Stimulated activated memory B cell treated with anti-CD40 and anti-IgM and Interleukin-4, amounts not matched to agents 10 μg/mL and 1 μg/mL and 100 μg/mL, for 72 hours (primary cell): ENCODE measurements at places on chromosomes 16 and 17.
A peak's percentile ranks its signal among the peaks of the same experiment; 100 is the strongest.

GRCh38 chr16:78816499-78817195 lies 717.2 kb downstream of the WWOX start:
- ATAC-seq: no peak

GRCh38 chr17:74148446-74148845 lies 55.0 kb upstream of the RPL38 start:
- no peak for ATAC-seq

DNA sequence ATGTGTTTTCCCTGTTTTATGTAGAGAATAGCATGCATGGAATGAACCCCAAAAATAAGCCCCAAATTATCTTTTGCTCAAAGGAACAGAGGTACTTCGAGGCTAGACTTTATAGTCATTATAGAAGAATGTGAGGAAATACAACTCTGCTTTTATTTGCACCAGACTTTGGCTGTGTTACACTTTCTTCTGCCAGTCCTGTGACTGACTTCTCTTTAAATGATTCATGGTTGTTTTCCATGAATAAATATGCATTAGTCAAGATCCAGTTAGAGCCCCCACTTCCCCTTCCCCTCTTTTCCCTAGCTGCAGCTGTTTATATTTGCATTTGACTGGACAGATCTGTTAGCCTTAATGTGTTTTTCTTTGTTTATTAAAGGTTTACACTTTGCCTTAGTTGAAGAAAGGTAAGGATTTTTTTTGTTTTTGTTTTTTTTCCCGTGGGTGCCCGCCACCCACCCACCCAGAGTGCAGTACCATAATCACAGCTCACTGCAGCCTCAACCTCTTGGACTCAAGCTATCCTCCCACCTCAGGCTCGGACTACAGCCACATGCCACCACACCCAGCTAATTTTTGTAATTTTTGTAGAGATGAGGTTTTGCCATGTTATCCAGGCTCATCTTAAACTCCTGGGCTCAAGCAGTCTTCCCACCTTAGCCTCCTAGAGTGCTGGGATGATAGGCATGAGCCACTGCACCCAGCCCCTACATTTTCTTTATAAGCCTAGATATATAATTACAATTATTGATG lies 152.6 kb downstream of the CYB561 start:
- ATAC-seq: no peak

- ATAC-seq: no peak
These were observed 7.3 kb downstream of the CSF3 start for GRCh38 chr17:40022497-40022896.

DNA sequence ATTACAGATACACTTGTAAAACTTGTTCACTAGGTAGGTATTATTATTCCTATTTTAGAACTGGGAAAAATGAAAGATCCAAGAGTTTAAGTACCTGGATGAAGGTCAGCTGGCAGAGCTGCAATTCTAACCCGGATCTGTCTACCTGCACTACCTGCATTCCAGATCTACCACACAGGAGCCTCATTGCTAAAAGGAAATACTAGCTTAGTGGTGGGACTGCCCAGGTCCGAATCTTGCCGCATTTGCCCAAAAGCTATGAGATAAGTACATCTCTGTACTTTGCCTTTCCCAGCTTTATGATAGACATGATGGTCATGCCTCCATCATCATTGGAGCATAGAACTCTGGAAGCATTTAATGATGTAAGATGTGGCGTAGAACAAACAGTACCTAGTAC lies 36.8 kb upstream of the TEKT3 start:
- ATAC-seq: no peak

- ATAC-seq: no peak
These were observed 9.5 kb upstream of the ZNF750 start for GRCh38 chr17:82849076-82849945.

DNA sequence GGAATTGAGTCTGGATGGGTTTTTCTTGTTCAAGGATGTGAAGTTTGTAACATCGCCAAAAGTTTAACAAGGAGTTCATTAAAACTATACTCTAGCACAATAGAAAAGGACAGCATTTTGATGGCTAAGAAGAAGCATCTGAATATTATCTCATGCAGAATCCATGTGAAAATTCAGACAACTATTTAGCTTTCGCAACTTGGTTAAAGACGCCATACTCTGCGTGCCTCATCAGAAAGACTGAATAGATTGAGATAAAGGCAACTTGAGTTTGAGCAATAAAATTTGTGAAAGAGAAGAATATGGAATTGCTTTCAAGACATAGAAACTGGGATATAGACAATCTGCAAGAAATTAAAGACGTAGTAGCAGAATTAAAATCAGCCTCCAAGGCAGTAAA lies 151.1 kb upstream of the MYOCD start:
- no peak for ATAC-seq

DNA sequence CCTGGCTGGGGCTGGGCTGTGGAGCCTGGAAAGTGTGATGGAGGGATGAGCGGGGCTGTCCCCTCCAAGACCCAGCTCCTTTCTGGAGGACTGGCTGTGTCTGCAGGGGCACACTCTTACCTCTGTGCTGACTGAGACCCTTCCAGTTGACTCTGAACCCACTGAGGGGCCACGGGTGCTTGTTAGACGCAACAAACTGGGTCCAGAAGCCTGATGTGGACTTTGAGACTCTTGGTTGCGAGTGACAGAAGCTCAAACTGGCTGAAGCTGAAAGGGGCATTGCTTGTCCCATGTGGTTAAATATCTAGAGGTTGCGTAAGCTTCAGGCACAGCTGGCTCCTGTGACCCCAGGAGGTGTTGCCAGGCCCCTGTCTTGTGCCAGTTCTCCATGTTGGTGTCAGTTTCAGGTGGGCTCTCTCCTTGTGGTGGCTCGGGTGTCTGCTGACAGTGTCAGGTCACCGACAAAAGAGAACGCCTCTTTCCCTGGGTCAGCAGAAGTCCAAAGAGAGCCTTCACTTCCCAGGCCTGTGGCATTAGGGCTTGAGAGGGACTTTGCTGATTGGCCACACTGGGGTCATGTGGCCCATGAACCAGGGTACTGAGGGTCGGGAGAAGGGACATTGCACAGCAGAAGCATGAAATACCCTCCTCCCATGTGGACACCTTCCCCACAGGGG lies 16.7 kb downstream of the ADCY7 start:
- no peak for ATAC-seq

DNA sequence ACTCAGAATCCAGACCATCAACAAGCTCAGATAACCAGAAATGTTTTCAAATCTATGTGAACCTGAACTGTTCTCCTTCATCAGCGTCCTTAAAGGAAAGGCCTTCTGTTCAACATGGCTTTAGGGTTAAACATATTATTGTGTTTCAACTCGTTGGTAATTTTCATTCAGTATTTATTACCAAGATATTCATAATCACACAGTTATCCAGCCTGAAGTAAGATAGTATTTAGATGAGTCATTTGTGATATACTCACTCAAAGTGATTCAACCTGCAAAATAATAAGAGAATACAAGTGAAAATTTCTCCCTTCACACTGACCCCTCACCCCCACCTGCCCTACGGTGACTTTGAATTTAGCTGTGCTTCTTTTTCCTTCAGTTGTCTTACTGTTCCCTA lies 3.0 kb downstream of the CYLD start:
- ATAC-seq: no peak

DNA sequence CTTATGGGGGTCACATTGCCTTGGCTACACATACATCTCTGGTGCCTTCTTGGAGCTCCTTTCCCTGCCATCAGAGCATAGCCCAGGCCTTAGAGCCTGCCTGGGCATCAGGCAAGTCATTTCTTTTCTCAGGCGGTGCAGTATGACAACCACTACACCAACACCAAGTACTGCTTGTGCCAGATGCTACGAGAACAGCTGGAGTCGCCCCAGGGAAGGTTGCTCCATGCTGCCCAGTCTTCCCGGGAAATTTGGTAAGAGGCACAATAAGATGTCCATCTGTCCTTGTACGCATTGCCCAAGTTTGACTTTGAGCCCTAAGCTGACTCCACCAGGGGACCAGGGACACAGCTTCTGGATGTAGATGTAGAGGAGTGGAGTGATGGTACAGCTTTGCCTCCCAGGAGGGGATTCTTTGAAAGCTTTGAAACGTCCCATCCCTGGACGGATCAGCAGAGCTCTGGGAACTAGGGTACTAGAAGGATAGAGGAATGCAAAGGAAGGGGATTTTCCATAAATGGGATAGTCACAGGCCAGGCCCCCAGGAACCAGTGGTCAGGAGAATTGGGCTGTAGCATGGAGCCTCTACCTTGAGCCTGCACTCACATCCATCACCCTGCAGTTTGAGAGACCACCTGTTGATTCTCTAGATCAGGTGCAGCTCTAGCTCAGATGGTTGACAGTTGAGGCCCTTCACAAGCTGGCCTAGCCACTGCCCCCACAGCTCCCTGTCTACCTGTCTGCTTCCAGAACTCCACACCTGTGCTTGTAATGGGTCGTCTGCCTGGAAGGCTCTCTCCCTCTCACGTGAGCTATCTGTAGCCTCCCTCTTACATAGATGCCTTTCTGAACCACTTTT lies 11.0 kb upstream of the NFATC3 start:
- peak; percentile 1 for ATAC-seq

DNA sequence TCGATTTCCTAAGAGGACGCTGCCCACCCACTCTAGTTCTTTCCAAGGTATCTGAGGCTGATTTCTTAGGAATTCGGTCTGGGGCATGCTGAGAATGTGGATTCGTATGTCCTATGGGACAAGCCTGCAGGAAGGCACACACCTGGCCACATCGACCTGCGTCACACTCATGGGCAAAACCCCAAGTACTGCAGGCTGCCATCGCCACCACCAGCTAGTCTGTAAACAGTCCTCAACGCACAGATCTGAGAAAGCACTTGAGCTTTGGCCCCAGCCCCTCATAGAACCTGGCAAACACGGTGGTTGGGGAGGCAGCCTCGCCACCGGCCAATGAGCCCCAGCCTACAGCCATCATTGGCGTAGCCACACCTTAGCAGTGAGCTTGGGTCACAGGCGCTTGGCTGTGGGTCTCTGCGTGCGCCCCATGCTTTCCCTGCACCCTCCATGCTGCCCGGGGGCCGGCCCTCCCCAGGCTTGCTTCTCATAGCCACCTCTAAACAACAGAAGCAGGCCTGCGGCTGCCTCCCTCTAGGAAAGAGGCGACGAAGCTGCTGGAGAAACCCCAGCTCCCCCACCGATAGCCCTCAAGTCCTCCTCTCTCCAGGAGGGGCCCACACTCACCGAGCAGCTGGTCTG lies 75.1 kb downstream of the ZNF778 start:
- no peak for ATAC-seq
